ENCODE measurements at places on chromosomes 6 and 20.

DNA sequence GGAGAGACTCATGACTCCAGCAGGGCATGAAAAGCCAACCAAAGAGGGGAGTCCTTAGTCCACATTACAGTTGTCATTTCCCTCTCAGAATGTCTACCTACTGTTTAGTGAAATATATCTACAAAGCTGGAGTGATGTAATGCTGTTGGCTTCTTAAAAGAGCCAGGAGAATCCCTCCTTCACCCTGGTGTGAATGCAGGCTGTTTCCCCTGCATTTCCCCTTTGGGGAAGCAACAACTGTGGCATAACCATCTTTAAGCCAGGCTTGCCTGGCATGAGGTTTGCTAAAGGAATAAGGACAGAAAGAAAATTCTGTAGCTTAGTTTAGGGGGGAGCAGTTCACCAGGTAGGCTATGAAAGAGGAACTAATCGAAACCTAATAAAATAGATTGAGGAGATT is 129.5 kb downstream of the CRYBG1 start:
- DNase-seq, result no peak

DNA sequence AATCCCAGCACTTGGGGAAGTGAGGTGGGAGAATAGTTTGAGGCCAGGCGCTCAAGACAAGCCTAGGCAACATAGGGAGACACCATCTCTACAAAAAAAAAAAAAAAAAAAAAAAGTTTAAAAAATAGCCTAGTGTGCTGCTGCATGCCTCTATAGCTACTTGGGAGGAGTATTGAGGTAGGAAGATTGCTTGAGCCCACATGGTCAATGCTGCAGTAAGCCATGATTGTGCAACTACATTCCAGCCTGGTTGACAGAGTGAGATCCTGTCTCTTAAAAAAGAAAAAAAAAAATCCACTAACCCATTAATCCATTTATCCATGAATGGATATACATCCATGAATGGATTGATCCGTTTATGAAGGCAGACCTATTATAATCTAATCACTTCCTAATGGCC is 1064.6 kb upstream of the EYS start:
- no peak for DNase-seq

DNA sequence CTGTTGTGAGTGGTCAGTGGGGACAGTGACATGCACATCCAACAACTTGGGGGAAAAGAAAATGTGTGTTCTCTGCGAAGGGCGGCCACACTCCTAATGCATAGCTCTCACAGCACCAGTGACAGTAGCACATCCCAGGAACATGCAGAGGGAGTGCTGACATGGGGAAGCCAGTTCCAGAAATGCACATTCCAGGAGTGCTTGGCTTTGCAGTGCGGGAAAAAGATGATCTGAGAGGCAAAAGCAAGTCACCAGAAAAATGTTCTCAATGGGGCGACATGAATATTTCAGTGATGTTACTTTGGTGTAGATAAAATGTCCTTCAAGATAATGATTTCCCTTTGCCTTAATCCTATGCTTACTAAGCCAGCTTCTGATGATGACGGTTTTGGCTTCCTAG is 42.9 kb upstream of the PDE10A start:
- no peak for DNase-seq

DNA sequence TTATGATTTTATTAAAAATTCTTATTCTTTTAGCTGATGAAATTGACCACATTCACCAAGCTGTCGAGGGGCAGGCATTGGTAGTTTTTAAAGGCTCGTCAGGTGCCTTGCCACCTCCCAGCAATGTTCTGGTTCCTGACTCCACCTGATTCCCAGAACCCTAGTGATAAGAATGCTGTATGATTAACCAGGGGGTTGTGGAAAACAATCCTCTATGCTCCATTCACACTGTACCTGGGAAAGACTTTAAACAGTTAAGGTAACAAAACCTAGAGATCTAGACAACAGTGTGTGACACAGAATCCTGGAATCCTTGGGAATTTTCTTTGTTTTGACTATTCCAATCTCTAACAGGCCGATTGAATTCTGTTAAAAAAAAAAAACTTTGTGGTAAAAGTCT is 165.7 kb upstream of the OLIG3 start:
- DNase-seq, result no peak

DNA sequence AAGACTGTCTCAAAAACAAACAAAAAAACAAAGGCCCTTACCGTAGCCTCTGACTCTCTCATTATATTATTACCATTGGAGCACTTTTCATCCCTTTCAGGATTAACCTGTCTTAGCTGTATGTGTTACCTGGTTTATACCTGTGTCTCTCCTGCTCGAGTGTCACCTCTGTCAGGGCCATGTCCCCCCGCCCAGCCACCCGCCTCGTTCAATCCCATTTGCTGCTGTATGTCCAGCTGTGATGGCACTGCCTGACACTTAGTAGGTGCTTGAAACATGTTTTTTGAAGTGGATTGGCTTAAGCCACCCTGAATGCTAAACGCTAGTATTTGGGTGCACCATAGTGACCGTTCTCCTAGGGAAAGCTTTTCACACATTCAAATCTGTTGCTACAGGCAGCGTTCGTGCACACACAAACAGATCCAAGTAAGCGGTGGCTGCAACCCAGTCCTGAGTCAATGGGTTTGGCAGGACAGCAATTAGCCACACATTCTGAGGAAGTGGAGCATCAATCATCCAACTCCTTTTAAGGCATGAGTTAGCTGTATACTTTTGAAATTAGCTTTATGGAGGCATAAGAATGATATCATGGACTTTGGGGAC is 98.9 kb upstream of the ZNF217 start:
- DNase-seq, result no peak

DNA sequence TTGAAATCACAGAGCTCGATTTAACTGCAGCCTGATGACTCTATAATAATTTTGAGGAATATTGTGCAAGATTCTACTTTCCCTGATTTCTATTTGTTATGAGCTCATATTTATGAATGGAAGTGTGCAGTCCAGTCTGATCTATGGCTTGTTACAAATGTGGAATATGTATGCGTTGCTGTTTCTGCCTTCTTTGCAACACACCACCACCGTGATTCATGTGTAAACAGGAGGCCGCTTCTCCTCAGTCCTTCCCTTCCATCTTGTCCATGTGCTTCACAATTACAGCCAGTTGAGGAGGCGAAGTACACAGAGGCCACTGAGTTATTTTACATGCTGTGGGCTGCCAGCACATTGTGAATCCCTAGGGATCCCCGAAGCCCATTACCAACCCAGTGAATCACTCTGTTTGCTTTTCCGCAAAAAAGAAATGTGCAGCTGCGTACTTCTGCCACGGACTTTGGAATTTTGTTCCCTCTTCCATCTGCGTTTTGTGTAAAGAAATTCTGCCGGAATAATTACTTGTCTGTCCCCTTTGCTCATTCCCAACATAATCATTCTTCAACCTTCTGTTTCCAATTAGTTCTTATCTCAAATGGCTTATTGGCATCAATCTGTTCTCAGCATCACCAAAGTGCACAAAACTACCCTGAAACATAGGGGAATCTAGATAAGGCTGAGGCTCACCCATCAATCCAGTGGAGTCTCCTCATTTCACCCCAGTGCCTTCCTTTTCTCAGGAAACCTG is 551.6 kb upstream of the CITED2 start:
- no peak for DNase-seq

GRCh38 chr6:10146715-10147451 is 268.0 kb downstream of the TFAP2A start:
- DNase-seq, result no peak

DNA sequence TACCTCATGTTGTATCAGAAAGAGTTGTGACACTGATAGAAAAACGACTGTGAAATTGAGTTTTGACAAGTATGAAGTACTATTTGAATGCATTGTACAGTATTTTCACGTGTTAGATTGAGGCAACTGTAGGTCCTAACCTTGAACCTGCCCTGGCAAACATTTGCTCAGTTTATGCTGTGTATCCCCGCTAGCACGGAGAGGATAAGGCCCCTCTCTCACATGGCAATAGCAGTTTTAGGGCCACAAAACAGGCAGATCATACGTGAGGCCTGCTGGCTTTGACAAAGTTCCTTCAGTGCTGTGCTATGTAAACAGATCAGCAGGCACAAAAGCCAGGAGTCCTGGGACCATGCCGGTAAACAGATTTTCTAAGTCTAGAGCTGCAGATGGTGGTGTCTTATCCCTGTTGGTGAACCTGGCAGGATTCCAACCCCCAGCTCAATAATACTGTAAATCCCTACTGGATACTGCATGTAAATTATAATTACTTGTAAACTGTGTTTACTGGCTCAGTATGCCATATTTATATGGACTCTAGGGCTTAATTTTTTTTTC is 23.8 kb upstream of the FAM217A start:
- DNase-seq, result no peak

DNA sequence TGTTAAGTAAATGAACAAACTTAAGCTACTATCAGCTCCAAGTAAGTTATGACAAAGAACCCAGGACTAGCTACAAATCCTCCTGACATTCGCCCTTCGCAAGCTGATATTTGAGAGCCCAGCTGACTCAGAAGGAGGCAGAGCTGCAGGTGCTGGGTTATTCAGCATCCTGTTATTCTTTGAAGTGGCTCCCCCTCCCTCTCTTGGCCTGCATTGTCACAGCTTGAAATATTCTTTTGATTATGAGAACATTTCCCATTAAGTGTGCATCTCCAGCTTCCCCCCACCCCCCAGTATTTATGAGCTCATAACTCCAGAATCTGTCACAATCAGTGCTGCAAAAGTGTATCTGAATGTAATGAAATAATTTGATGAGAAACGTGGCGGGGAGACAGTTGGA is 78.8 kb upstream of the RALY start:
- no peak for DNase-seq

GRCh38 chr6:38552121-38552520 is 87.6 kb downstream of the BTBD9 start:
- no peak for DNase-seq

GRCh38 chr6:89350281-89350966 is 2.1 kb downstream of the UBE2J1 start:
- no peak for DNase-seq

DNA sequence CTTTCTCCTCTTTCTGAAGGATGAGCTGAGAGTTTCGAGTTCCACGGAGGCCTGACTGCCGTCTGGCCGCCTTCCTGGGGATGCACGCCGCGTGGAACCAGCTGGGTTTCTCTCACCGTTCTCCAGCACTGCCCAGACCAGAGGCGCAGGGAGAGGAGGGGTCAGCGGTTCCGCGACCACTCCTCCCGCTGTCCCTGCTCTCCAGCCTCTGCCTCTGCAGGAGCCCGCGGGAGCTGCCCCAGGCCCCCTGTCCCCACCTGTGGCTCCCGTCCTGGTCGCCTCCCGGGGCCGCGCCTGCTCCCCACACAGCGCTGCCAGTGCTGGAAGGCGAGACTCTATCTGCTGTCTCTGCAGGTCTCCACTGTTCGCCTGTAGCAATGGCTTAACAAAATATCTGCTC is 106.8 kb upstream of the AFDN start:
- no peak for DNase-seq

DNA sequence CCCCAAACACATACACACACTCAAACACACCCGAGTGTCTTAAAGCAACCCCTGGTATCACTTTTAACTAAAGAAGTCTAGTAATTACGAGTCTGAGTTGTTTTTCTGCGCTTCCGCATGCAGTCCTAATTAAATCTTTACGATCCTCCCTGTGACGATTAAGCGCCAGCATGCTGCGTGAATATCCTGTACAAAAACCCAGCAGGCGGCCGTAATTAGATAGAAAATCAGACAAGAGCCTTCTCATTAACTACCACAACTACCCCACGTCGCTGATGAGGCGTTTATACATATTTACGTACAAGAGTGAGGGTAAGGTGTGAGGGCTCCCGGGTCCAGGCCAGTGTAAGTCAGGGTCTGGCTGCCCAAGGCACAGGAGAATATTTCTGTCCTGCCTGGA is 8.1 kb downstream of the TFAP2B start:
- no peak for DNase-seq

DNA sequence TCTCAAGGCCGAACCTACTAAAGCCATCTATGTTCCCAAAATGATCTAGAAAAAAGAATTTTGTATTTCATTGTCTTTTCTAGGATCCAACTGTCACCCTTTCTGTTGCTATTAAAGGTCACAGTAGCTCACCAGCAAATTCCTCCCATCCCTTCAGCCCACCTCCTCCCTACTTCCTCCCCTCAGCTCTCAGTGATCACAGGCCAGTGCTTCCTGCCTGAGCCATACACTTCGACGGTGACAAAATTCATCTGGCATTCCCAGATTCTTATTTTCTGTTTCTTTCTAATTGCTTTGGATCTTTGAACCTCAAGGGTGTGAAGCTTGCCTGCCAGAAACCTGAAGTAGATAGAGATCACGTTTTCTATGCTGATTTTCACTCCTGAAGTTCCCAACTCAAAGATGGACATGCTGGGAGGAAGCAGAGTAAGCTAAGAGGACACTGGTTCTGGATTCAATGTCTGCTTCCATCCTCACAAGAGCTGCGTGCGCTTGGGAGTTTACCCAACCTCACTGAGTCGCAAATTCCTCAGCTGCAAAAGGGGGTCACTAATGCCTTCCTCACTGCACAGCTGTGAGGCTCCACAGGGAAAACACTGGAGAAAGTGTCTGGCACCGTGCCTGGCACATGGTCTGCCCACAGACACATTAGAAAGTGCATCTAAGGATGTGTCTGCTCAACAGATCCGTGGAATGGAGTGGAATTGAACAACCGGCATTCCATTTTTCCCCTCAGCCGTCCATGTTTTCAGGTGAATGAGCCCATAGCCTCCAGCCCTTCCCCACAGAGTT is 34.5 kb downstream of the MDGA1 start:
- DNase-seq, result no peak

DNA sequence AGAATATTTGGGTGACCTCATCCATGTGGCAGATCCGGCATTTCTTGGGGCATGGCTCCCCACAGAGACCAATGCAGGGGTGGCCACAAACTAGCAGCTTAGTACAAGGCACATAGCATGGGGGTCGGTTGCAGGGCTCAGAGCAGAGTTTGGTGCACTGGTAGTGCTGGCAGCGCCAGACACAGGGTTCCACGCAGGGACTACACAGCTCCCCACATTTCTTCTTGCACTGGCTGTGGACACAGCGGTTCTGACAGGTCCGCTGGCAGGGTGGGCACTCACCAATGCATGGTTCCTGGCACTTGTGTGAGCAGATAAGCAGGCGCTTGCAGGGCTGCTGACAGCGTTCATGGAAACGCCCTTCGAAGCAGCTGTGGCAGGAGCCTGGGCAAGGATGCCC is 29.1 kb downstream of the DDX27 start:
- DNase-seq, result no peak

GRCh38 chr20:58993332-58994248 is 12.5 kb downstream of the NELFCD start:
- DNase-seq, result no peak

- DNase-seq, result no peak
Observed at GRCh38 chr6:100886076-100886475, 4.9 kb upstream of the ASCC3 start.

GRCh38 chr6:33856655-33857054 is 52.9 kb upstream of the MLN start:
- peak; percentile 24 for DNase-seq

- no peak for DNase-seq
Observed at GRCh38 chr6:55182016-55182650, 7.8 kb downstream of the HCRTR2 start.

- no peak for DNase-seq
Observed at GRCh38 chr6:90533615-90534336, 53.1 kb downstream of the MAP3K7 start.

- no peak for DNase-seq
Observed at GRCh38 chr6:155782320-155782731, 326.7 kb upstream of the NOX3 start.

- DNase-seq, result no peak
Observed at GRCh38 chr6:129513471-129513870, 196.5 kb downstream of the ARHGAP18 start.

Measured in stimulated activated CD8-positive, alpha-beta memory T cell treated with anti-CD3 and anti-CD28 coated beads, Interleukin-2, amount 100 ng/mL, for 1 hour (primary cell).